Fibroblast of upper back skin (primary cell): ENCODE measurements at places on chromosomes 6 and 20.

DNA sequence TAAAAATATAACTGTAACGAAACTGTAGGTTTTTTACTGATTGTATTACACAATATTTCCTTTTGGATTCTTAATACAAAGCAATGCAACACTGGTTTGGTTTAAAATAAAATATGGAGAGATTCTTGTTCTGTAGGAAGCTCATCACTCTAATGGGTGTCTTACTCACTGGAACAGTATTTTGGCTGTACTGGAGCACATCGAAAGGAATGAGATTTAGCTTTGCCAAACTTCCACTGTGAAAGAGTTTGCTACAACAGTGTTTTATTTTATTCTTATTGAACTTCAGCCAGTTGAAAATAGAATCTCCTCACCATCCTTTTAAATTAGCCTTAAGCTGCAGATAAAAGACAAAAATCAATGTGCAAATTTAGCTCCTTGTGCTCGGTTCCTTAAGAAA, 230.7 kb upstream of the QKI start:
- peak; percentile 57 for DNase-seq

- DNase-seq = no peak
Measured at GRCh38 chr6:110353457-110354001, 4.6 kb downstream of the METTL24 start.

DNA sequence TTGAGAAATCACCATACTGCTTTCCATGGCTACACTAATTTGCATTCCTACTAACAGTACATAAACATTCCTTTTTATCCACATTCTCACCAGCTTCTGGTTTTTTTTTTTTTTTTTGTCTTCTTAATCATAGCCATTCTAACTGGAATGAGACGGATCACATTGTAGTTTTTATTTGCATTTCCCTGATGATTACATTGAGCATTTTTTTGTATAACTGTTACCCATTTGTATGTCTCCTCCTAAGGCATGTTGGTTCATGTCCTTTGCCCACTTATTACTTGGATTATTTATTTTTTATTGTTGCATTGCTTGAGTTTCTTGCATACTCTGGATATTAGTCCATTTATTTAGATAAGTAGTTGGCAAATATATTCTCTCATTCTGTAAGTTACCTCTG, 258.0 kb downstream of the MEI4 start:
- no peak for DNase-seq

DNA sequence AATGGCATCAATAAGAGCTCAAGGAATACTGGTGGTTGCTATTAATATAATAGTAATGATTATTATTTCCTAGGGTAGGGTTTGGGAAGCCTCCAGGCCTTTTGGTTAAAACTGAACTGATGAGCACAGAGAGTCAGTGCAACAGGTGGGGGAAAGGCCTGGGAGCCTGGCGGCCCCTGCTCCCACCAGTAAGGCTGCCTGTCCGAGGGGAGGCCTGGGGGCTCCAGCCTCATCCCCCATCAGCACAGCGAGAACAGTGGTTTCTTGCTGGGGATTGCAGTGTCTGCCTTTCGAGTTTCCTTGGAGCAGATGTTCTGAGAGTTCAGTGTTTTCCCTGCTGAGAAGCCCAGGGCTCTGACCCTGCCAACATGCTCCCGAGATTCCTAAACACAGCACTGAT, 340.4 kb downstream of the CDH26 start:
- no peak for DNase-seq

- DNase-seq = peak; percentile 72
Measured at GRCh38 chr6:112881828-112882780, 535.0 kb downstream of the RFPL4B start.

GRCh38 chr20:49477200-49477599, 5.3 kb downstream of the KCNB1 start:
- DNase-seq = no peak

DNA sequence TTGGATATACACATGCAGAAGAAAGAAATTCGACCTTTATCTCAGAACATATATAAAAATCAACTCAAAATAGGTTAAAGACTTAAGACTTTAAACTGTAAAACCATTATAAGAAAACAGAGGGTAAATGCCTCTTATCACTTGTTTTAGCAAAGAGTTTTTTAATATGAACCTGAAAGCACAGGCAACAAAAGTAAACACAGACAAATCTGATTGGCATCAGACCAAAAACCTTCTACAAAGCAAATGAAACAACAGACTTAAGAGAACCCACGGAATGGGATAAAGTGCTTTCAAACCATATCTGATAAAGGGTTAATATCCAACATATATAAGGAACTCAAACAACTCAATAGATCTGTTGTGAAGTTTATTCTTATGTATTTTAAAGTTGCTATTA, 309.9 kb upstream of the OPRM1 start:
- DNase-seq = no peak

GRCh38 chr6:33962246-33963027, 158.6 kb upstream of the MLN start:
- DNase-seq = peak; percentile 19

GRCh38 chr6:161134550-161135298, 139.1 kb downstream of the AGPAT4 start:
- DNase-seq = no peak

- DNase-seq = peak; percentile 31
Measured at GRCh38 chr6:16391451-16391912, 153.1 kb downstream of the GMPR start.

DNA sequence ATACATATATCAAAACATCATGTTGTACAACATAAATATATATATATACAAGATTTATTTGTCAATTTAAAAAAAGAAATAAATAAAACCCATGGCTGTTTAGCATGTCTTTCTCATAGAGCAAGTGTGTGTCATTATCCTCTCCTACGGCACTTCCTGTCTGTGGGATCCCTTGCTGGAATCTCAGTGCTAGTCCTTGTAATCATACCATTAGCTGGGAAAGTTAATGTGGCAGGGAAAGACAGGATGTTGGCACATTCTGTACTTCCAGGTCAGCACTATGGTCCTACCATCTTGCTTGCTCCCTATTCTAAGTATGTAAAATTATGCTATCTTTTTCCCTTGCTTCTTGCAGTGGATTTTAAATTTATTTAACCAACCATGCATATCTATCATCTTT, 9.5 kb upstream of the SLC17A3 start:
- no peak for DNase-seq

GRCh38 chr20:25017257-25017803, 24.8 kb upstream of the APMAP start:
- no peak for DNase-seq

DNA sequence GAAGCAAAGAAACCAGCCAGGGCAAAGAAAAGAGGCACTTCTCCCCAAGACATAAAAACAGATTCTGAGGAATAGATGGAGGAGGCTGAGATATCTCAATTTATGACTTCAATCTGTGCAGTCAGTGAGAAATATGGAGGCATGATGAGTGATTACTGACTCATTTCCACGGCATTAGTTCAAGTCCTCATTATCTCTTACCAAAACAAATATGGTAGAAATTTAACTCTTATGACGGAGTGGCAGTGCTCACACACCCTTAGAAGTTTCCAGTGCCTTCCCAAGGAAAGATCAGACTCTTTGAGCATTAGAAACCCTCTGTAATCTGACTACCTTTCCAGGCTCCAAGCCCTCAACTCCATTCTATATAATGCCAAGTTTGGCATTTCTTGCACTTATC, 364.1 kb downstream of the ARHGAP18 start:
- peak; percentile 58 for DNase-seq

GRCh38 chr6:144351379-144352127, 66.4 kb downstream of the UTRN start:
- DNase-seq = no peak

GRCh38 chr6:106430466-106430865, 69.9 kb downstream of the CRYBG1 start:
- DNase-seq = no peak

DNA sequence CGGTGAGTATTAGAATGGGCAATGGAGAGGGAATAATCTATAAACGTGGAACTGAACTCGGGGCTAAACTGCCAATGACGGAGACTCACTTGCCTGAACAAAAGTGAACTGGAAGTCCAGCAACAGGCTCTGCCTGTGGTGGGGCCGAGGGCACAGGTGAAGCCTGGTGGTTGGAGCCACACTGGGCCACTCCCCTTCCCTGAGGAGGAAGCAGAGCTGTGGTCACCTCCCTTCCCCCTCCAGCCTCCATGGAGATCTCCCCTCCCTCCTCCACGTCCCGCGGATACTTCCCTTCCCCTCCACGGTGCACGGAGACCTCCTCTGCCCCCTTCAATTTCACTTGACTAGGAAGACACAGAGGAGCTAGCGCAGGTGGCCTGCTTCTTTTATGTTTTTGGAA, 14.7 kb upstream of the DSP start:
- no peak for DNase-seq

DNA sequence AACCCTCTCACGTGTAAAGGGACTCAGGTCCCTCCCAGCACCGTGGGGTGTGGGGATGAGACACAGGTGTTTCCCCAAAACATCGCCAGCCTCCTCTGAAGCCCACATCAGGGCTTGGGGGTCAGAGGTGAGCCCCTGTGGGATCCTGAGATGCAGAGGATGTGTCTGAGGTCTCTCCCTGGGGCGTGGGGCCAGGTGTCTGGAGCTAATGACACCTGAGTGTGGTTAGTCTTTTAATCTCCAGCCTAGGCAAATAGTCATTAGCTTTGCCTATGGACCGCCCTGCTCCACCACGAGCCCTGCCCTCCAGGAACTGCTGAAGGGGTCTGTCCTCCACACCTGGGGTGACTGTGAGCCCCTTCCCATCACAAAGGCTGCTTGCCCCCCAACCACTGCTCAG, 1.7 kb downstream of the SRMS start:
- DNase-seq = no peak
